ENCODE measurements at places on chromosomes 6 and 20. TPM values are rescaled to one million over a fixed set of nuclear protein-coding genes. Genes with fewer than 3 reads are reported as not detected.

Gene PROKR2
- not detected for total RNA-seq

Gene CDH4
- total RNA-seq: 0.16 TPM

Gene LIN28B
- not detected for total RNA-seq

Gene CSTF1
- total RNA-seq: 69.9 TPM

Gene FOXF2
- 21.5 TPM for total RNA-seq

Gene TDP2
- total RNA-seq: 51.0 TPM

Gene LY6G6D
- not detected for total RNA-seq

Gene LATS1
- total RNA-seq: 6.7 TPM

Gene PGM3
- 19.9 TPM for total RNA-seq

Gene DNMT3B
- total RNA-seq: 3.3 TPM

Gene NKX2-4
- total RNA-seq: 1.1 TPM

Gene RBPJL
- total RNA-seq: not detected

Gene JPH2
- total RNA-seq: not detected

Gene BPIFB4
- total RNA-seq: not detected

Gene CYP21A2
- total RNA-seq: 0.48 TPM

Gene HMGCLL1
- total RNA-seq: not detected

Data from H4 (cell line).